Caco-2 (cell line): ENCODE measurements at places on chromosomes 13 and 19.

DNA sequence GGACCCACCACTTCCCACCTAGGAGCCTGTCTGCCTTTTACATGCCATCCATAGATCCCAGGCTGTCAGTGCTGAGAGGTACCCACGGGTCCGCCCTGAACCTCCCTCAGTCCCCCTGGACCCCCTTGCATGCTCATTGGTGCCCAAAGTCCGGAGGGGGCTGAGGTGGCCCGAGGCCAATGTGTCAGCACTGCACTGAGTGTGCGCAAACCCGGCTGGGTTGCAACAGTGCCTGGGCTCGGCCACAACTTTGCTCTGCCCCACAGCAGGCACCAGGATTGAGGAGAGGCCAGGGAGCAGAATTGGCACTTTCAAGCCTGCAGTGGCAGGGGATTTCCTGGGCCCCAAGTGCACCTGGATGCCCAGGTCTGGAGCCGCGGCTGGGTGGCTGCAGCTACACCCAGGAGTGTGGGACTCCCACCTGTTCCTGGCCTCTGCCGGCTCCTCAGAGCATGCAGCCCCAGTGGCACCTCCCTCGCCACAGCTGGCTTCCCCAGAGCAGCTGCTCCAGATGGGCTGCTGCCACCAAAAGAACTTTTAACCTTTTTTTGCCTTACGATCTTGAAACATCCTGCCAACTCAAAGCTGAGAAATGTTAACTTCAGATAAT lies 837.0 kb downstream of the SLITRK6 start:
- no peaks in the 10 kb centered on the region for H3K27me3 ChIP-seq
- no peaks in the 10 kb centered on the region for H3K4me1 ChIP-seq

- no peak overlapping the region for H3K27ac ChIP-seq
- no peaks in the 10 kb centered on the region for H3K36me3 ChIP-seq
- H3K4me3 ChIP-seq, result no peak overlapping the region
- no peak for DNase-seq
- no peaks in the 10 kb centered on the region for H3K27me3 ChIP-seq
- H3K4me1 ChIP-seq, result peaks cover 9% of the 10 kb centered on the region
These were observed 5.5 kb upstream of the AKAP11 start for GRCh38 chr13:42266473-42266872.

DNA sequence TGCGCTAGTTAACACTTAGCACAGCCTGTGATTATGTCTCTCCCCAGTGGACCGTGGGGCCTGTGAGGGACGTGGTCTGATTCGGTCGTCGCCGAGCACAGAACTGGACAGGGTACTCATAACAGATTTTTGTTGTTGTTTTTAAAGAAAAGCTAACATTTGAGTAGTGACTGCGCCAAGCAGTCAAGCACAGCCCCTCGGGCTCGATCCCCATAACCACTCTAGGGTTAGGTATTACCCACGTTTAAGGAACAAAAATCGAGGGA lies 805 bp upstream of the PTOV1 start:
- peak overlapping the region; percentile 97 for H3K27ac ChIP-seq
- H3K4me1 ChIP-seq, result peaks cover 14% of the 10 kb centered on the region
- no peaks in the 10 kb centered on the region for H3K27me3 ChIP-seq
- H3K36me3 ChIP-seq, result peaks cover 1% of the 10 kb centered on the region; the same call in 1 of the 2 replicates
- no peak for DNase-seq

GRCh38 chr19:718991-719512 lies 10.3 kb downstream of the PALM start:
- no peaks in the 10 kb centered on the region for H3K27me3 ChIP-seq
- no peak for DNase-seq
- no peak overlapping the region for H3K4me3 ChIP-seq
- no peak overlapping the region for H3K27ac ChIP-seq
- H3K36me3 ChIP-seq, result no peaks in the 10 kb centered on the region

DNA sequence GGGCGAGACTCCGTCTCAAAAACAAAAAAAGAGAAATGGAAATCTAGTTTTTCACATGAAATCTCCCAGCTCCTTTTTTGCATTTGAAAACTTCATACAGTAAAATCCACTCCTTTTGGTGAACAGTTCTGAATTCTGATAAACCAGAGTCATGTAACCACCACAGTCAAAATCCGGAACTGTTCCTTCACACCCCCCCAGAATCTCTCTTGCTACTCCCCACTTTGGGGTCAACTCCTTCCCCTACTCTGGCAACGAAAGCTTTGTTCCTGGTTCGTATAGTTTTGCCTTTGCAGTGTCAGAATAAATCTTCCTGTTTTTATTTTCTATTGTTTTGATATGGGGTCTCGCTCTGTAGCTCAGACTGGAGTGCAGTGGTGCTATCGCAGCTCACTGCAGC lies 23.7 kb downstream of the RCN3 start:
- peaks cover 30% of the 10 kb centered on the region for H3K4me1 ChIP-seq
- H3K4me3 ChIP-seq, result no peak overlapping the region
- DNase-seq, result no peak
- no peaks in the 10 kb centered on the region; the same call in 1 of the 2 replicates for H3K36me3 ChIP-seq
- no peaks in the 10 kb centered on the region for H3K27me3 ChIP-seq
